ENCODE measurements at places on chromosomes 7 and 10.

- DNase-seq = peak; percentile 68
Observed at GRCh38 chr10:79116801-79117723, 48.3 kb downstream of the ZMIZ1 start.

GRCh38 chr10:94006591-94007550, 13.1 kb downstream of the PLCE1 start:
- no peak for DNase-seq

GRCh38 chr10:131695496-131696165, 205.2 kb upstream of the PPP2R2D start:
- DNase-seq = no peak

GRCh38 chr7:70266186-70266585, 667.9 kb downstream of the AUTS2 start:
- no peak for DNase-seq

DNA sequence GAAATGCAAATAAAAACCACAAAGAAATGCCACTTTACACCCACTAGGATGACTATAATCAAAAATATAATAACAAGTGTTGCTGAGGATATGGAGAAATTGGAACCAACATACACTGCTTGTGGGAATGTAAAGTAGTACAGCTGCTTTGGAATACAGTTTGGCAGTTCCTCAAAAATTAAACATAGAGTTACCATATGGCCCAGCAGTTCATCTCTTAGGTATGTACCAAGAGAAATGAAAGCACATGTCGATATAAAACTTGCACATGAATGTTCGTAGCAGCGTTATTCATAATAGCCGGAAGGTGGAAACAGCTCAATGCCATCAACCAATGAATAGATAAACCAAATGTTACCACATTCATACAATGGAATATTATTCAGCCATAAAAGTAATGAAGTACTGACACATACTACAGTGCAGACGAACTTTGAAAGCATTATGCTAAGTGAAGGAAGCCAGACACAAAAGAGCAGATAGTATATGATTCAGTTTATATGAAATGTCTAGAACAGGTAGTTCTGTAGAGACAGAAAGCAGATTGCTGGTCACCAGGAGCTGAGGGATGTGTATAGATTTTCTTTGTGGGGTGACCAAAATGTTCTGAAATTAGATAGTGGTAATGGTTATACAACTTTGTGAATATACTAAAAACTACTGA, 12.4 kb downstream of the BCAP29 start:
- DNase-seq = no peak

GRCh38 chr7:87202705-87203104, 16.8 kb downstream of the TMEM243 start:
- DNase-seq = no peak

GRCh38 chr10:43653746-43654145, 5.1 kb upstream of the ZNF32 start:
- no peak for DNase-seq

DNA sequence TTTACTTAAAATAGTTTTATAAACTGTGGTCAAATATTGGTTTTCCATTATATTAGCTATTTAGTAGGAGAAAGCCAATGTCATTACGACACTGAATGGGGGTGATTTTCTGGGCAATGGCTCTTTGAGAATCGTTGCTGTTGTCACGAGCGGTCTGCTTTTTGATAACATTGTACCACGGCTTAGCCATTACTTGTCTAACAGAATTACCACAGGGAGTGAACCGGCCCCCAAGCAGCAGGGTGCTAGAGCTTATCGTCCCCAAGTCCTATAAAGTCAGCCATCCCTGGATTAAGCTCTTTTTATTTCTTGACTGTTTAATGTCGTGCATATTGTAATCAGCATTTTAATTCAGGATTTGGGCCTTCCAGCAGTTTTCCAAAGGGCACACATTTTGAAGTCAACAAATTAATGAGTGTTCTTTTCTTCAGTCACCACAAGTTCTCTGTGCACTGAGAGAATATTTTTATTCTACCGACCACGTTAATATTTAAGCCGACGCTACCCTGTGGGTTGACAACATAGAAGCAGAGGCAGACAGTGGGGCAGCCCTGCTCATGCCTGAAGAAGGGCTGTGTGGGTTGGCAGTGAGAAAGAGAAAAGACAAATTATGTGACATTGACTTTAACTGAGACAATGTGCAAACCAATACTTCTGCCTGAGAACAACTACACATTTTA, 125.8 kb downstream of the ICA1 start:
- DNase-seq = no peak

DNA sequence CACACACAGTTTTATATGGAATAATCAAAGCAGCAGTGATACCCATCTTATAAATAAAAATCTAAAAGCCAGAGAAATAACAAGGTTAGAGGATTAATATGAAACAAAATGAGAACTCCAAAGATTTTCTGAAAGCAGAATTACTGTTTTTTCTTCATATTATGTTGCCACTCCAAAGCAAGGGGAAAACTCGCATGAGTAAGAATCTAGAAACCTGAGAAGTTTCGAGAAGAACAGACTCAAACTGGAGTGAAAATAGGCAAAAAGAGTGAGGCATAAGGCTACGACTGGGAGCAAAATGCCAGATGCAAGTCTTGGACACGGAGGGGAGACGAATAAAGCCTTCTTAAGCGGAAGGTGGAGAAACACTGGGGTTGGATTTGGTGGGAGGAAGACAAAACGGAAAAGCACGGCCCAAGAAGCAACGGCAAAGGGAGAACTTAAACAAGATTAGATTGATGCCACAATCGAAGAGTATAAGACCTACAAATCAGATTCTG, 923 bp downstream of the TNPO3 start:
- no peak for DNase-seq

DNA sequence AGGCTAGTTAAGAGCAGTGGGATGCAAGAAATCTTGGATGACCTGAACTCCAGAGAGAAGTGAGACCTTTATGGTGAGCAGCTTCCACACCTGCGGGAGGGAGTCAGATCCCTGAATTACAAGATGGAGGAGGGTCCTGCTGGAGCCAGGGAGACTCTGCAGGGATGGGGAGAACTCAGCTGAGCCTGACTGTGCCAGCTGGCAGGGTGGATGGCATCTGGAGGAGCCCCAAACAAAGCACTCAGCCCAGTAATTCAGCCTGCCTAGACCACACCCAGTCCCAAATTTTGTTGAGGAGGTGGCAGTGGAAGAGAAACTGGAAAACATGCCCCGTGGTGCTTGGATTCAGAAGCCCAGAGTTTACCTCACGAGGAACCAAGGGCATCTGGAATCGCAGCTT, 208.2 kb downstream of the WDR11 start:
- no peak for DNase-seq

Data from left ventricle myocardium superior (tissue), 1 donor.